ENCODE measurements at places on chromosomes 2 and 18. TPM values are rescaled to one million over a fixed set of nuclear protein-coding genes. Genes with fewer than 3 reads are reported as not detected.

- no peak for DNase-seq
Measured at GRCh38 chr2:28407976-28408690, 15.5 kb downstream of the FOSL2 start.

Gene TNFRSF11A
- total RNA-seq: 1.7 TPM

GRCh38 chr2:100884145-100884621, 64.2 kb downstream of the NPAS2 start:
- DNase-seq: no peak

Gene ARHGAP25
- 48.6 TPM for total RNA-seq

Gene NAGK
- total RNA-seq: 84.0 TPM

Gene DIPK1C
- total RNA-seq: not detected

Gene LIPG
- 0.15 TPM for total RNA-seq

Gene UGT1A3
- total RNA-seq: not detected

GRCh38 chr18:58501066-58501896, 127.6 kb downstream of the ALPK2 start:
- DNase-seq: no peak

DNA sequence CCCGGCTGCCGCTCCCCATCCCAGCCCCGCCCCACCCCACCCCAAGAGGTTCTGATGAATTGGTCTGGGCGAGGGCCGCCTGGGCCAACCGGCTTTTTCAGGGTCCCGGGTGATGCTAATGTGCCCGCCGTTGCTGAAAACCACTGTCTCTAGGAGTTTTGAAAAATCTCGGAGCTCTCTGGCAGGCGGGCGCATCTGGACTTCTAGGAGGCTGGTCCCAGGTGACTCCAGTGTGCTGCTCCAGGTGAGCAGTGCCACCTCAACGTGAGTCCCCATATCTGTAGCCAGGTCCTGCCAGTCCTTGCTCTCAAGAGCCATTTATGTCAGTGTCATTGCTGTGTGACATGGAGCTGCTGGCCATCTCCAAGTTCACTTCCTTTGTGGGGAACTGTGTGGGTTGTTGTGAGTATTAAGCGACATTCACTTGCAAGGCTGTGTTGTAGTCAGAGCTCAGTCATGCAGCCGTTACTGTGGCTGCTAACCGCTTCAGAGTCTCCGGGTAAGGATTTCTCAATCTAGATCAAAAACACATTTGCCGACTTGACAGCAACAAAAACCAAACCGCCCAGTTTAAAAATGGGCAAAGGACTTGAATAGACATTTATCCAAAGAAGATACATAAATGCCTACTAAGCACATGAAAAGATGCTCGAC, at the start of gene RFX8:
TSS of gene RFX8 (minus strand) at position 382 of the 654 bp plus-strand sequence. CDS start 8,264 bp downstream, outside the sequence.
- DNase-seq: peak; percentile 33

GRCh38 chr2:231693956-231694355, 14.4 kb upstream of the PTMA start:
- no peak for DNase-seq

Gene SPATS2L
- 6.6 TPM for total RNA-seq

DNA sequence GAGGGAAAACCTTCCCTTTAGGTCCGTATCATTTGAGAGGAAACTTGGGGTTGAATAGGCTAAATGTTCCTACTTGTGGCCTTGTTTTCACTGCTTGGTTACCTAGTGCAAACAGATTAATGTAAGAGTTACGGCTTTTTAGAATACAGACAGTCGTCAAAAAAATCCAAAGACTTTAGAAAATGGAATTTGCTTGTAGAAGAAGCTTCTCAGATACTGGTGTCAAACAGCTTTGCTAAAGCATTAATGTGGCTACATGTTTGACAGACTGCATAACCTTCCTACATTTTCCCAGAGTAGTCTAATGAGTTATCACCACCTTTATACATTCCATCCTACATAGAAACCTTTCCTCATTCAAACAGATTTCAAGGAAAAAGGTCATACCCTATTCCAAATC, 114.6 kb downstream of the FMNL2 start:
- DNase-seq: no peak

Gene GLB1L
- total RNA-seq: 3.2 TPM

GRCh38 chr2:62306751-62307468, 111.0 kb downstream of the B3GNT2 start:
- DNase-seq: no peak

DNA sequence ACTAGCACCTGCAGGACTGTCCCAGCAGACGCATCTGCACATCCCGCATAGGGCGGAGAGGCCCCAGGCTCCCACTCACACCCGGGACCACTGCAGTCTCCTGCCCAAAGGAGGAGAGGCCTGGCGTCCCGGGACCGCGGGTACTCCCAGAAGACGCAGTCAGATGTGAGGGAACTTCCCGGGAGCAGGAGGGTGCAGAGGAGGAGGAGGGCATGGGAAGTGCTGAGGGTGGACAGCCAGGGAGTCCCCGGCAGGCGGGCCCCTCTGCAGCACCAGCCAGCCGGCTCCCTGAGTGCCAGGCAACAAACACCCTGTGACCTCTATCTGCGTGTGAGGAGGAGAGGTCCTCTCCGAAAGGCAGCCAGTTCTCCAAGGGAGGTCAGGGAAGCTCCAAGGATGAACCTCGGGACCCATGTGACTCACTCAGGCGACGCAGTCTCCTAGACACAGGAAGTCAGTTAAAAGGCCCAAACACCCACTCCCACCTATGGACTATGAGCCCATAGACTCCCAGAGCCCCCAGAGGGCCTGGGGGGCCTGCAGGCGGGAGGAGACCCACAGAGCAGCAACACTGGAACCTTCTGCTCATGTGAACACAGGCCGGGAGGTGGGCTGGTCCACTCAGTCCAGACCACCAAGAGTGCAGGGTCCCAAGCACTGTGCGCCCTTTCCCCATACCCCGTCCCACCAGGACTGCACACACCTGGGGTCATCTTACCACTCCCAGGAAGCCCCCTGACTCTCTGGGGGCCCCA, 4.2 kb downstream of the PXDN start:
- no peak for DNase-seq

- DNase-seq: no peak
Measured at GRCh38 chr2:181366675-181367175, 90.5 kb upstream of the ITGA4 start.

DNA sequence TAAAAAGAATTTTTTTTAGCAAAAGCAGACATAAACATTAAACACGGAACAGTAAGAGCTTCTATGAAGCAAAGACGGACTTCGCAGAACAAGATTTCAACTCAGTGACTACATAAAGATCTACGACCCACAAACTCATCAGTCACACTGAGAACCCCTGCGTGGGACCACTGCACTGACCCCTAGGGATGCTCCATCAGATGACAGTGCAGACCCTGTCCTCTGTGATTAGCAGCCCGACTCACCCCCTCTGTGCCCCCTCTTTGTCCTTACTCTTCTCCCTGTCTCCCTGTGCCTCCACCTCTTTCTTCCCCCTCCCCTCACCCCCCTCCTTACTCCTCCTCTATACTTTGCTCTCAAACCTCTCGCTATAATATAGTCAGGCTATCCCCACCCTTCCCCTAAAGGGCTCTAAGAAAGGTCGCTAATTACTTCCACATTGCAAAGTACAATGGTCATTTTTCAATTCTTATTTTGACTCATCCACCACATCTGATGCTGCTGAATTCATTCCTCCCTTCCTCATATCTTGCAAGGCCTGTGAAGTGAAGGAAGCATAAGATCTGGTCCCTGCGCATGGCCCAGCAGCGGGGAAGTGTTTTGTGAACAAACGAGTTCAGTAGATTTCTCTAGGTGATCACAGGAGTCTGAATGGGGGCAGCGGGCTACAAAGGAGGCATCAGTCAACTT, 89.3 kb downstream of the CABYR start:
- DNase-seq: no peak

DNA sequence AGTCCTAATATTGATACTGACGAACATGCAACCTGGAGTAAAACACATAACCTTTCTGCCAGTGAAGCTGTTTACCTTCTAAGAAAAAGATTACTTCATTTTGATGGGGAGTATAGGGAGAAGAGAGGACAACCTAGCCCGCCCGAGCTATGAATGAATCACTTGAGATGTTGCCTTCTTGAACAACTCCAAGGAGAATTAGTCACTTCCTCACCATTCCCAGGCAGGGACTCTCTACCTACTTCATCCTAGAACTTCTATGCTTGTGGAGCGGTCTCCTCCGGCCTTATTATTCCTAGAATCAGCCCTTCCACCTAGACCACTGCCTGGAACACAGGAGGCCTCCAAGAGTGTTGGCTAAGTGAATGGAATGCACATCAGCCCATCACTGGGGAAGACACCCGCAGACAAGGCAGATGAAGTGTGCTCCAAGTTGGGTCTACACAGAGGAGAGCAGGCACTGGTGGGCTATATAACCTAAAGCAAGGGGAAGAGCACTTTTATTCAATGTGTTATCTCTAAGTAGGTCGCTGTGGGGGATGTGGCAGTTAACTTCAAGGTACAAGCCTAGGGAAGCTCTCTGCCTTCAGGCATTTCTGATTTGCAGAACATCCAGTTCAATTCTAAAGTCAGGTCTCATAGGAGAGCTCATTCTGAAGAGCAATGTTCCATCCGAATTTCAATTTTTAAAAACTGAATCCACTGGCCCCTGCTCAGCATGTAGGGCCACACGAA, 57.4 kb downstream of the STK39 start:
- DNase-seq: no peak

- DNase-seq: no peak
Measured at GRCh38 chr18:72846736-72847533, 20.9 kb downstream of the NETO1 start.

DNA sequence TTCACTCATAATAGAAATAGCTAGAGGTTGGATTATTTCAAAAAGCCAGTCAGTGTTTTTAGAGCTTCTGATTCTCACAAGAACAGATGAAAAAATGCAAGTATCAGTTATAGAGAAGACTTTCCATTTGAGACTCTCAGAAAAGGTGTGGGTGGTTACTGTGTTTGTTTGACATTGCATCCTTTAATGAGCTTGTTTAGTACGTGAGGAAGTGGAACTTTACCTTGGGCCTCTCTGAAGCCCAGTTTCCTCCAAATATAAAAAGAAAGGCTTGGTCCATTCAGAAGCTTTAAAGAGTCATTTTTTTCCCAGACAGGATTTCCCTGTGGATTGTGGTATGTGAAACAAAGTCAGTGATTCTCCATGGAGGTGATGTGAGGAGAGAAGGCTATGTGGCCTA, 89.9 kb upstream of the RANBP2 start:
- no peak for DNase-seq

Gene LBX2
- 0.22 TPM for total RNA-seq

Gene SPDYA
- 0.91 TPM for total RNA-seq

- DNase-seq: no peak
Measured at GRCh38 chr2:170282851-170283250, 104.9 kb downstream of the MYO3B start.

DNA sequence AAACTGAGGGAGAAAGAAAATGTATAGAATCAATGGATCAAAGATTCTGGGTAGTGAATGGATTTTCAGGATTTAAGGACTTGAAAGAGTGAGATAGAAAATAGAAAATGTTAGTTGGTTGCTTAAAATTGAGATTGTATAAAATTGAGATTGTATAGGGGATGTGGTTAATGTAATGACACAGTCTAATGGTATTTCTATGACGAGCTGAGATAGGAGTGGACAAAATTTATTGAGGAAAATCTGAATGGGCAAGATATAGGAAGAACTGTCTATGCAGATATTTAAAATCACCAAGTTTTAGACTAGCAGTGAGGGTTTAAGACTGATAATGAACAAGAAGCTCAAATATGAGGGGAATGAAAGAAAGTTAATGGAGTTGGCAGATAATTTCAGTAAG, 406.6 kb downstream of the NYAP2 start:
- no peak for DNase-seq

Gene PHOSPHO2
- total RNA-seq: 3.5 TPM

Gene POTEC
- not detected for total RNA-seq

DNA sequence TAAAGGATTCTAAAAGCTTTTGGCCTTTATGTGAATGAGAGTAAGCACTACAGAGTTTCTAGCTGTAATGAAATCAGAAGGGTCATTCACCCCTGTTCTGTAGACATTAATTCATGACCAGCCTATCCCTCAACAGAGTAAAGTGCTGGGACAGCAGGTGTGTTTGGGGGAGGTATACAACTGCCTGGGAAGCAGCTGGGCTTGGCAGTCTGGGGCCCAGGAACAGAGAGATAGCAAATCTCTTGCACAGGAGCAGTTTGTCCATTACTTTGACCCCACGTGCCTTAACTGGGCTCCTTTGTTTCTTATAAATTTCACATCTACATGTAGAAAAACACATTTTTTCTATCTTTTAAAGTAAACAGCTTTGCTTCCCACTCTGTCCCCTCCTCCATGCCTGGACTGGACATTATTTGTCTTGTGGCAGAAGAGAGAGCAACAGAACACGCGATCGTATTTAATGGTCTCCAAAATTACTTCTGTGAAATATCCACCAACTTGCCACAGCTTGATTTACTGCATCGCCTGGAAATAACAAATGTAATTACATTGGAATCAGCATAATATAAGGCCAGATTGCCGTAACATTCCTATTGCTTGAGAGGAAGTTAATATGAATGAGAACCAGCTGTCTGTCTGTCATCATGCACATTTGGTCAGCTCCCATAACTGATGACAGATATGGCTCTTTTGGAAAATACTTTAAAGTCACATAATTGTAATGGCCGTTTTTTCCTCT, 263.8 kb downstream of the RBM43 start:
- DNase-seq: no peak

- no peak for DNase-seq
Measured at GRCh38 chr18:38427234-38427633, 861.6 kb upstream of the CELF4 start.

GRCh38 chr2:202944816-202945215, 32.7 kb downstream of the CARF start:
- no peak for DNase-seq

DNA sequence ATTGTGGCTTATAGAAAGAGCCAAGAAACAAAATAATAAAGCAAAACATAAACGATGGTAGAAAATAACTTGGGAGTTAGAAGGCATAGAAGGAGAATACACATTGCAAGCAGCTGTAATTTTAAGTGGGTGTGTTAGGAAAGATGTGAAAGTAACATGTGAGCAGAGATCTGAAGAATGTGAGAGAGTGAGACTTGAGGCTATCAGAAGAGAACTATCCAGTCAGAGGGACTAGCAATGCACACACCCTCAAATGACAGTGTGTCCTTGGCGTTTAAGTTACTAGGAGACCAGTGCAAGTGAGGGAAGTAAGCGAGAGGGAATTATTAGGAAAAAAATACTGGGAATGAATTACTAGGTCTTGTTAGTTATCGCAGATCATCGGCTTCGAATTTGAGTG, 304.9 kb downstream of the DSEL start:
- no peak for DNase-seq

DNA sequence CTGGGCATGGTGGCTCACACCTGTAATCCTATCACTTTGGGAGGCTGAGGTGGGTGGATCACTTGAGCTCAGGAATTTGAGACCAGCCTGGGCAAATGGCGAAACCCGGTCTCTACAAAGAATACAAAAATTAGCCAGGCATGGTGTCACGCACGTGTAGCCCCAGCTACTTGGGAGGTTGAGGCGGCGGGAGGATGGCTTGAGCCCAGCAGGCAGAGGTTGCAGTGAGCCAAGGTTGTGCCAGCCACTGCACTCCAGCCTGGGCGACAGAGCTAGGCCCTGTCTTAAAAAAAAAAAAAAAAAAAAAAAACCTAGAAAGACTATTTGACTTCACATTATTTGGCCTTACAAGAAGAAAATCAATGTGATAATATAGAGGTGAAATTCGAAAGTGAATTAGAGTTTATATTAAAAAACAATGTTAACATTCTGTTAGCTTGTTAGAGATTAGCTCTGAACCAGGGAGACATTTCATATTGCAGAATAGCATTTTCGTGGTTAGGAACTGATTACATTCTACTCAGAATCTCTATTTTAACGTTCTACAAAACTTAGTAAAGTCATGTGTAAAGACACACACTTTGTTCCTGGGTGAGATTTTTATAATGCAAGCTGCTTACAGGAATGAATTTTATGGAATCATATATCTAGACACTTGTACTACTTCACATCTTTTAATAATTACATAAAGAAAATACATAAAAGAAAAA, 120.5 kb downstream of the THADA start:
- no peak for DNase-seq

GRCh38 chr2:40256649-40257048, 195.2 kb downstream of the SLC8A1 start:
- DNase-seq: no peak
